ENCODE measurements at places on chromosomes 11 and 22. TPM values are rescaled to one million over a fixed set of nuclear protein-coding genes. Genes with fewer than 3 reads are reported as not detected.

GRCh38 chr22:30655532-30655931 lies 12.1 kb downstream of the DUSP18 start:
- no peak for DNase-seq

DNA sequence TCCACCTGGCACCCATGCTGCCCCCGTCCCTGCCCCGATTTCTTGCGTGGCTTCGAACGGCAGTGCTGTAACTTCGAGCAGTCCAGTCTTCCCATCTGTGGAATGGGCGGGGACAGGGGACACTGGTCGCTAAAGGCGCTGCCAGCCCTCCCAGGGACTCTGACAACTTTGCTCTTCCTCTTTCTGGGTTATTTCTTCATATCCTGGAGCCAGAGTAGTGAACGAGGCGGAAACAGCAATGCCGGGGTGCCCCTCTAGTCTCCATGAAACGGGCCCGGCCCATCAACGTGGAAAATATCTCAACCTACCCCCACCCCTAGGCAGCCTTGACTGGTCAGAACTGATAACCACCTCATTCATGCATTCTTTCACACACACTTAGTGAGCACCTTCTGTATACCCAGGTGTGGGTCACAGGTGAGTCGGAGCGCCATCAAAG lies 42.8 kb downstream of the TRIOBP start:
- no peak for DNase-seq

DNA sequence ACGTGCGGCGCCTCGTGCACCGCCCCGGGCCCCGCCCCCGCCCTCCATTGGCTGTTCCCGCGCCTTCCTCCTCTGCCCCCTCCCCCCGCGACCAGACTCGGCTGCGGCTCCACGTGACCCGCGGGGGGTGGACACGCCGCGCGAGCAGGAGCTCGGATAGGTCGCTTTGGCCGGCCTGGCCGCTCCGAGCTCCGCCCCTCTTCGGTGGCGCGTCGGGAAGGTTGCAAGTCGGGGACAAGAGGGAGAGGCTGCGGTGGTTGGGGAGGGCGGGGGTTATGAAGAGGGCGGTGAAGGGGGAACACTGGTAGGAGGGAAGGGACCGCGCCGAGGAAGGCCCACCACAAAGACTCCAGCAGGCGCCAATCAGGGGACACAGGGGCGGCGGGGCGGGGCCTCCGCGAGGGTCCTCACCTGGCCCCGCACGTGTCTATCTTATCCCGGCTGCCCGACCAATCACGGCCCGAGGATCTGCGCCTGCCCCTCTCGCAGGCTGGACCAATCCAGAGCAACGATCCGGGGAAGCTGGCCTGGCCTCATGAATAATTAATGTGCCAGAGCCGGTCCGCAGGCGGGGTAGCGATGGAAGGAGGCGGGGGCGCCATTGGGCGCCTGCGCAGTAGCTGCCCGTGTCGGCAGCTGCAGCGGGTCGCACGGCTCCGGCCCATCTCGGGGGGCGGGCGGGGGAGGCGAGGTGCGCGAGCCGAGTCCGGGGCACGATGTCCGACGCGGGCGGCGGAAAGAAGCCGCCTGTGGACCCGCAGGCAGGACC lies at the start of gene TEF:
TEF (plus strand) TSS at position 614 of the 769 bp plus-strand sequence; CDS start at position 717, 103 bp downstream.
- peak; percentile 98 for DNase-seq

GRCh38 chr11:31649129-31649966 lies 139.8 kb downstream of the ELP4 start:
- DNase-seq, result no peak

DNA sequence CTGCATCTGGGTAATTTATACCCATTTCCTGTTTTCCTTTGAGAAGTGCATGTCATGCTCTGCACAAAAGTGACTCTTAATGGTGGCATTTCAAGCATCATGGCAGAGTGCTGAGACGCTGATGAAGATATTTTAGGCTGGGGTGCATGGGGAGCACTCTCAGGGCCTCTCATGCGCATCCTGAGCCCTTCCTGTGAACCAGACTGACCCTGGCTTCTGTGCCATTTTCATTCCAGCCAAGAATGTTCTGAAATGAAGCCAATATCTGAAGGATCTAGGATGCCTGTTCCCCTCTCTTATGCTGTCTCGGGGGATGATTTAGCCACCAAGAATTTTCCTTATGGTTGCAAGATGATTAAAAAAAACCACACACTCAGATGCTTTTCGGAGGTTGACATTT lies 61.5 kb downstream of the MIAT start:
- no peak for DNase-seq

GRCh38 chr11:16191212-16191867 lies 165.0 kb downstream of the SOX6 start:
- no peak for DNase-seq

The TUBA8 gene
- 1.0 TPM for total RNA-seq

The SF1 gene
- 365 TPM for total RNA-seq

The ZC3H12C gene
- total RNA-seq, result 2.9 TPM

Data from H1 (cell line).